Hepatic stellate cell (primary cell): ENCODE measurements at places on chromosomes 7 and 10.

DNA sequence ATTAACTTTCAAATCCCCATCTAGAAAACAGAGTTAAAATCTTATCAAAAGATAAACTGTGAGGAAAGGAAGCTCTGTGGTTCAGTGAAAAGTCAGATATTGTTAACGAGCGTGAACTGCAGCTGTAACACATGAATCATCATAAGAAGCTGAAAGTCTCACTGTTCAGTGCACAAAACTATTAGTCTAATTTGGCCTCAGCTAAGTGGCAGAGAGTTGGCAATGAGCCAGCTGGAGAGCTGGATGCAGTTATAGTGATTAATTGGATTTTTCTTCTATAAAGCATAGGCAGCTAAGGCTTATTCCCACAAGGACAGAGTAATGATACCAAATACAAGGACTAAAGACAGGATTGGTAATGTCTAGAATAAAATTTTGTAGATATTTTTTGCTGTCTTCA, 101.1 kb upstream of the ABCB5 start:
- DNase-seq: no peak

DNA sequence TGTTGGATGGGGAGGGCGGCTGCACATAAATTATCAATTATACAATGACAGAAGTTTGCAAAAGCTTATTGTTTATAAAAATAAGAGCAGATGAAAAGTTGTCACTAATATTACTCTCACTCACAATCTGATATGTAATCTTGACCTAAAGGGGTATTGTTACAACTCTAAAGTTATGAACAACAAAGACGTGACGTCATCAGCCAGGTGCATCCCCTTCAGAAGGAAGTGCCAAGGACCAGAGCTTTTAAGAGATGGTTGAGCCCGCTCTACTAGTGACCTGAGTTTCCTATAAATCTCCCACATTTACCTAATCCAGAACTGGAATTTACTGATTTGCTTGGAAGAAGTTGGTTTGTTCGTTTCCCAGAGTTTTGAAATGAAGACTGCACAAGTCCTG, 247.7 kb upstream of the MGMT start:
- no peak for DNase-seq

- no peak for DNase-seq
These were observed 23.1 kb downstream of the RCC1L start for GRCh38 chr7:75050501-75050900.

DNA sequence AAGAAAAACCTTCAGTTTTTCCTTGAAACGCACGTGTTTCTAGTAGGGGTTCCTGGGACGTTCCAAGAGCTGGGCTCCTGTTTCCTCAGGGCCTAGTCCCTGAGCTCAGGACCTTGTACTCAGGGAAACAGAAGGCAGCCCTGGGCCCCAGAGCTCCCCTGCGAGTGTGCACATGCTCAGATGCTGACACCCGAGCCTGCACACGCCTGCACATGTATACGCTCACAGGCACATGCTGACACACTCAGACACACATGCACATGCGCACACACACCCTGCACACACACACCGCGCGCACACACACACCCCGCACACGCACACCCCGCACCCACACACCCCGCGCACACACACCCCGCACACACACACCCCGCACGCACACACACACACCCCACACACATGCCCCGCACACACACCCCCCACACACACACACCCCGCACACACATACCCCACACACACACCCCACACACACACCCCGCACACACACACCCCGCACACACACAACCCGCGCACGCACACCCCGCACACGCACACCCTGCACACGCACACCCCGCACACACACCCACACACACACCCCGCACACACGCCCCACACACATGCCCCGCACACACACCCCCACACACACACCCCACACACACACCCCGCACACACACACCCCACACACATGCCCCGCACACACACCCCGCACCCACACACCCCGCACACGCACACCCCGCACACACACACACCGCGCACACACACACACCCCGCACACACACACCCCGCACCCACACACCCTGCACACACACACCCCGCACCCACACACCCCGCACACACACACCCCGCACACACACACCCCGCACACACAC, 52.2 kb downstream of the CALML3 start:
- no peak for DNase-seq

DNA sequence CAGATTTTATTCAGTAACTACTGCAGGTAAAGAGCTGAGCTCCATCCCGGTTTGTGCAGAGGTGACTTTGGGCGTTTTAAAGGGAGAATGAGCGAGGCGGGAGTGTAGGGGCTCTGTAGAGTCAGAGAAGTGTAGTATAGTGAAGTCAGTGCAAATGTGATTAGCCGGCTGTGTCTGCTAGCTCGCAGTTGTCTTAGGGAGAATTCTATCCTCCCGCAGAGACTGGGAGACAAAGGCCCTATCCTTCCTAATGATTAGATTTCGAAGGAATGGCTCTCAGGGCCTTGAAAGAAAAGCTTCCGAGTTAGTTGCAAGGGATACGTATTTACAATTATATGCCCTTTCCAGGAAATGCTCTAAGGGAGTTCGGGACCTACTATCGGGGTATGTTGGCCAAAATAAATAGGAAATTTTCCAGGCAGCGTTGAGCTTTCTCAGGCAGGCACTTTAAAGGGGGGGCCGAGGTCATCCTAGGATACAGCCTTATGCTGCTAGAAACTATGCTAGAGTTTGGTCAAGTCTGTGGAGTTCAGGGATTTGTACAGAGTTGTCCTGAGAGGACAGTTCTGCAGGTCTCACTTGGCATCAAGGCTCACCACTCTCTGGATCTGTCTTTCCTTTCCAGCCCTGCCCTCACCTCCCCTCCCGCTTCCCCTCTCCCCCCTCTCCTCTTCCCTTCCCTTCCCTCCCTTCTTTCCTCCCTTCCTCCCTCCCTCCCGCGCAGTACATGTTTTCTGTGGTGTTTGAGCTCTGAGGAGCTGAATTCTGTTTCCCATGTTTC, 825 bp downstream of the MRPL32 start:
- no peak for DNase-seq

GRCh38 chr10:5944389-5945189, 32.8 kb downstream of the IL15RA start:
- DNase-seq: peak; percentile 95

DNA sequence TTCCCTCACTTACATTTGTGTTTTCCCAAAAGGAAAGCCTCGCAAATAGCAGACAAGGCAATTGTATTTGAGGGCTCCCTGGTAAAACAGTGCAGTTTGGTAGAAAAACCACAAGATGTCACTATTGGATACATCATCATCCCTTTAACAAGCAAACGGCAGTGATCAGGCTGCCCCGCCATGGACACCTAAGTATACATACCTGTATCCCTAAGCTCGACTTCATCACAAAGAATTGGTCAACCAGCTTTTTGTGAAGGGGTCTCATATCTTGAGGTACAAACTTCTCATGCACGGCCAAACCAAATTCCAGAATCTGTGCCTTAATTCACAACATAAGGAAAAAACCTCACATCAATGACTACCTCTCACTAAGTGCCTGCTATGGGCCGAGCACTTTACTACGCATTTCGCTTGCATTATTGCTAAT, 179.5 kb upstream of the IMMP2L start:
- DNase-seq: peak; percentile 50

DNA sequence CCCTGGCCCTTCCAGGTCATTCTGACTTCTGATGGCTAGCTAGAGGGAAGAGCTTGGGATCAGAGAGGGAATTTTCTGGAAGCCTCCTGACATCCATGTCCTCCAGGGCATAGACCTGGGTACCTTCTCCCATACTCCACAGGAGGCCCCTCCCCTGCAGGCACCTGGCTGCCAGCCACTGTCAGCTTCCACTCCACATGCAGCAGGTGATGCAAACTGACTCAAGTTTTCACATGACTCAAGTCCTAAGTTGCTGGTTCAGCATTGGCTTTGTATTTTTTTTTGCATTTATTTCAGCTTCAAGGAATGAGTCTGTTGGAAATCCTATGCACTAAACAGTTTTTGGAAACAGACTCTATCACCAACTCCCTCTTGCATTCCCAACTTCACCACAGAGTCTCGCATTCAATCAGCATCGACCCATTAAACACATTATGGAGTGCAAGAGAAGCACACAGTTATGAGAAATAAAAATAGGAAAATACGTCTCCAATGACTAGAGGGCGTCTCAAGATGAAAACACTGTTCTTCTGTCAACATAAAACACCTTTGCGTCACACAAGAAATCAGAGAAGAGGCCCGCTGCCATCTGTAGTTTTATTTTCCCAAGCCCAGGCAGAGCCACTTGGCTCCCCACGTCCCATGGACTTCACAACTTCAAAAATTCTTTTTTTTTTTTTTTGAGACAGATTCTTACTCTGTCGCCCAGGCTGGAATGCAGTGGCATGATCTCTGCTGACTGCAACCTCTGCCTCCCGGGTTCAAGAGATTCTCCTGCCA, 362.6 kb upstream of the MGMT start:
- no peak for DNase-seq

- peak; percentile 26 for DNase-seq
These were observed 724 bp downstream of the CAPZA2 start for GRCh38 chr7:116862951-116863670.

DNA sequence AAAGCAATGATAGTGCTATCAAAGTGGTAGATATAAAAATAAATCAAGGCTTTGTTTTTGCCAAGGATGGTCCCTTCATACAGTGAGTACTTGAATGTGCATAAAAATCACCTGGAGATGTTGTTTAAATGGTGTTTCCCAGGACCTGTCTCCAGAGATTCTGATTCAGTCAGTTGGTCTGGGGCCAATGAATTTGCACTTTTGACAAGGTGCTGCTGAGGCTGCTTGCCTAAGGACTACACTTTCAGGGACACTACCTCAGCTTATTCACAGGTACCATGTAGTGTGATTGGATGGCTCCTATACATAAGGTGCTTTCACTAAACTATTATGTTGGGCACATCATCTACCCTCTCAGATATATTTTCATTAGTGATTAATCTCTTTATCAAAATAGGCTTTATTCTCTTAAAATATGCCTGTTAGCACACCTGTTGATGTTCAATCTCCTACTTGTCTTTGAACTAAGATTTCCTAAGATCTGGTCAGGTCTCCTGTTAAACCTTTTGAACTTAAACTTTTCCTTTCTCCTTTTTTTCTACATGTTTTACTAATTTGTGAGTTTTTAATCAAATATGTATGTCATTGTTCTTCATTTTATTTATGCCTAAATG, 24.3 kb downstream of the CAPZA2 start:
- DNase-seq: no peak

DNA sequence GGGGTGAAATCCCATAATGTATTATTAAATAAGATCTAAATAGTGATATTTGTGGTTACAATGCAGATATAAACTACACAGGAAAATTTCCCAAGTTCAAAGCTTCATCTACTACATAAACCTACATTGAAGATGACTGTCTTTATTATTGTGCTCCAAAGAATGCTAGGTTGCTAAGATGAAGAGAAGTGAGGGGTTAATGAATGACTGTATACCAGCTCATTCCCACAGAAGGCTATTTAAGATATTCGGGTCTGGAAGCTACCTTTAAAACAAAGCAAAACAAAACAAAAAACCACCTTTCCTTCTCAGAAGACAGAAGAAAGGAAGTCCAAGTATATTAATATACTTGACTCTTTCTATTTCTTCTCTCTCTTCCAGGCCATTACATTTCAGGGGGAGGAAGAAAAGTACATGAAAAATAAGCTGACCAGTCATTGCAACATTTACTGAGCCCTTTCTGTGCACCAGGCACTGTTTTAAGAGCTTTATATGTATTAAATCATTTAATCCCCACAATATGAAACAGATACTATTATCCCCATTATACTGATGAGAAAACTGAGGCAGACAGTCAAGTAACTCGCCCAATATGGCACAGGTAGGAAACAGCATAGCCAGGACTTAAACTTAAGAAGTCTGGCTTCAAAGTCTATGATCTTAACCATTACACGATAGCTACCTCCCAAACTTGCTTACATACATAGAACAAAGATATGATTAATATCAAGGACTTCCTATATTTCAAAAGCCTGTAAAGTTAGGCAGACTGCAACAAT, 48.1 kb downstream of the TNPO3 start:
- DNase-seq: no peak
